Stimulated activated CD8-positive, alpha-beta memory T cell treated with anti-CD3 and anti-CD28 coated beads, Interleukin-7, amount 100 ng/mL, for 1 hour (primary cell): ENCODE measurements at places on chromosomes 12 and 14.

- DNase-seq, result no peak
Measured at GRCh38 chr12:7293670-7294069, 10.2 kb upstream of the ACSM4 start.

DNA sequence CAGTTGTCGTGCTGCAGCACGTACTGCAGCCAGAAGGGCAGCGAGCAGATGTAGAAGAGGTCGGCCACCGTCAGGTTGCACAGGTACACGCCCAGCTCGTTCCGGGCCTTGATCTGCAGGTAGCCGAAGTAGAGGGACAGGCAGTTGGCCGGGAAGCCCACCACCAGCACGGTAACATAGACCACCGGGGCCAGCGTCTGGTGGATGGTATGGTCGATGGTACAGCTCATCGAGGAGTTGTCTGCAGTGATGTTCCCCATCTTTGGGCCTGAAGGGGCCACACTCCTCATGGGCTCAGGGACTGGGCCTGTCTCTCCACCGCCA is 9.8 kb downstream of the GPR68 start:
- no peak for DNase-seq

DNA sequence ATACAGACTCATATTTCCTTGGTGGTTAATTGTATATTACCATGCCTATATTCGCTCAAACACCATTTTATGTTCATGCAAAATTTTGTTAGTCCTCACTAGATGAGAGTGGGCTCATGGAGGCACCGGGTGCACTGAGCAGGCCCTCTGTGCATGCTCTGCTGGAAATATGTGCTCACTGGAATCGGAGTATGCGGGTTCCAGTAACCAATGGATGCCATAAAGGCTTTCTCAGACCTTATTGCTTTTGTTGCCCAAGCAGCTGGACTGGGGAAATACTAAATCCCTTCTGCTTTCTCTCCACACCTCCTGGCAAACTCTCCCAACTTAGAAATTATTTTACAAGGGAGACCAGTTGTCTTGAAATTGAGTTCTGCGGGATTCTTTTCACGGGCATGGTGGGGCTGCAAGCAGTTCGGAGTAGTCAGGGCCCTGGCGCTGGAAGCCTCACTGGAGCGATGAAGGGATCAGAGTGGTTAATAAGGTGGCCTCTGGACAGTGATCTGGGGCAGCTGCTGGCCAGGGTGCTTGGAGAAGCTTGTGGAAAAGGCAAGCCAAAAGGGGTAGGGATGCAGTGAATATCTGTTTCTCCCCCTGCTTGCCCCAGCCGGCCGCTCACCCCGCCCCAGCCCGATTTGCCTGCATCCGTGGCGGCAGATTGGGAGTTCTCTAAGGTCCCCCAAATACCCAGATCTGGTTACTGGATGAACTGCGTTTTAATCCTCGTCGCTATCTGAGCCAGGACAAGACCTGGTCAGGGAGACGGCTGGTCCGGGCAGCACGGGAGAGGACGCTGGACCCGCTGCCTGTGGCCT is 7.4 kb upstream of the HOXC6 start:
- no peak for DNase-seq

GRCh38 chr12:105332925-105333324 is 2.4 kb downstream of the C12orf75 start:
- DNase-seq, result no peak
